Activated T-cell treated with anti-CD3 and anti-CD28 coated beads for 24 hours (primary cell): ENCODE measurements at places on chromosomes 5 and 9.

DNA sequence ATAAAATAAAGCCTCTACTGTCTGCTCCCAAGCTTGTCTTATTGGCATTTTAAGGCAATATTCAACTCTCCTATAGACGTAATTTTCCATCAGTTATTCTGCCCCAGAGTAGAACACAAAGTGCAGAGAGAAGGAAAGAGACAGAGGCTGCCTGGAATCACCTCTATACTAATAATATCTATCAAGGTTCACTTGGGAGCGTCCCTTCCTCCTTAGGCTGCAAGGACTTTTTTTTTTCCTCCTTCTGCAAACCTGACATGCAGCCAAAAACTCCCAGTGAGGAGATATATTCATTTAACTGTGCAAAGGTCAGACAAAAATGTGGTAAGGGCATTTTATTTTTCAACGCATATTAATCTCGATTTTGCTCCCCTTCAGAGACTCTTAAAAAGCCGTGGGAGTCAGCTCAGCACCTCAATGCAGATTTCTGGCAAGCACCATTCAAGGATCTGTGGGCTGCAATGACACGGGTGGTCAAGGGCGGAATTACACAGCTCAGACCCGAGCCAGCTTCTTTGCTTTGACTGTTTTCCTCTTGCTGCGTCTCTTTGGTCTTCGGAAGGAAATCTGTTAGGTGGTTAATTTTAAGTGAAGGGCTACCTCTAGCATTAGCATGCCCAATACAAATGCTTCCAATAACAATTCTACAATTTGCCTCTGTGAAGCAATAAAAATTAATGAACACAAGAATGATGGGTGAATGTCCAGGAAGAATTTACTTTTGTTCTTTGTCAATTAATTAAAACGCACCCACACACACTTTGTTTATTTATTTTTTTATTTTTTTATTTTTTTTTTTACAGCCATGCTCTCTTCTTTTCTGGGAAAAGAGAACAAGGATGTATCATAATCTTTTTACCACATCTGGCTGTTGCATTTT, 587.7 kb upstream of the GRAMD2B start:
- no peak for DNase-seq

DNA sequence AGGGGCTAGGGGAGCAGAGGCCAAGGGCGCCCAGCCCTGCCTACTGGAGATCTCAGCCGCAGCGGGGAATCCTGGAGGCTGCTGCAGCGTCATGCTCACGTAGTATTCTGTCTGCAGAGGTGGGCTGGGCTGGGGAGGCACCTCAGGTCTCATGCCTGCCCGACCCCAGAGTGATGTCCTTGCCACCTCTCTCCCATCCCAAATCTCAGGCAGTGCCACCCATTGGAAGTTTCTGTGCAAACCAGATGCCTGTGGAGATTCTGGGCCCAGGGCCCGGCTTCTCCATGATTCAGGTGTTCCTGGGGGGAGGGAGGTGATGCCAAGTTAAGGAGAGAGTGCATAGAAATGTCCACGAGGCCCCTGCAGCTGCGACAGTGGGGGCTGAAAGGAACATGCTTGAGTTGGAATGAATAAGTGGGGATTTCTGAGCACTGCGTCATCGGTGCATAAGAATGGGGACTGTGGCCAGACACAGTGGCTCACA, 72.0 kb downstream of the ANKRD33B start:
- DNase-seq = no peak

DNA sequence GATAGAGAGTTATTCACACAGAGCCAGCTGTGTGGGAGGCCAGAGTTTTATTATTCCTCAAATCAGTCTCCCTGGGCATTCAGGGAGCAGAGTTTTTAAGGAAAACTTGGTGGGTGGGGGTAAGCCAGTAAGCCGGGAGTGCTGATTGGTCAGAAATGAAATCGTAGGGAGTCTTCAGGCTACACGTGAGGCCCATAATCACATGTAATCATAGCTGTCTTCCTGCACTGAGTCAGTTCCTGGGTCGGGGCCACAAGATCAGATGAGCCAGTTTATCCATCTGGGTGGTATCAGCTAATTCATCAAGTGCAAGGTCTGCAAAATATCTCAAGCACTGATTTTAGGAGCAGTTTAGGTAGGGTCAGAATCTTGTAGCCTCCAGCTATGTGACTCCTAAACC, 10.8 kb upstream of the TTC39B start:
- no peak for DNase-seq

GRCh38 chr5:143771602-143772001, 40.4 kb upstream of the HMHB1 start:
- DNase-seq = no peak

- DNase-seq = no peak
Observed at GRCh38 chr5:100502684-100503083, 32.5 kb upstream of the FAM174A start.
